ENCODE measurements at places on chromosomes 16 and 17.
A peak's percentile ranks its signal among the peaks of the same experiment; 100 is the strongest.

DNA sequence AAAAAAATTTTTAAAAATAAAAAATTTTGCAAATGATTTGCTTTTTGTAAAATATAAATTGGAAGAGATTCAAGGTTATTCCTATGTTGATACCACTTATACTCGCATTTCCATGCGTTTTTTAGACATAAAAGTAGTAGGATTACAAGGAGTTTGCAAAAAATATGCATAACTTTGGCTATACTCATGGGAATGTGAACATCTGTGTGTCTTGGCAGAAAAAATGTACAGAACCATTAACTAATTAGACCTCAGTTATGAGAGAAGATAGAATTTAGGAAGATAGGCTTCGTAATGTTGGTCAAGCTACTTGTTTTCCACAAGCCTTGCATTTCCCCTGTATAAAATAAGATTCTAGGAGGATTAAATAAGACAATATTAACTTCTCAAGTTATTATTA is 61.1 kb upstream of the VPS4A start:
- DNase-seq: no peak

DNA sequence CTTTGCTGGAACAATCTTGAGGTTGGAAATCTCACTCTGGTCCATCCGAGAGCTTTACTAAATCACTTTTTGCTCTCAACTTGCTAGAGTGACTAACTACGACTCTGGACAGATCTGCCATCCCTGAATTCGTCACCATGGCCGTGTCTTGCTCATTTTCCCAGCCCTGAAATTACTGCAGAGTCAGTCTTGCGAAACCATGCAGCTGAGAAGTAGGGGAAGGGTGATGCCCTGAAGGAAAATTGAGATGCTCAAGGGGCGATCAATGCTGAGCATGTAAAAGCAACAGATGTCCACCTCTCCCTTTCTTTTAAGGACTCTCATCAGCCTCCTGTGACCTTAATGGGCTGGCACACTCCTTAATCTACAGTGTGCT is 18.8 kb downstream of the PCTP start:
- DNase-seq: peak; percentile 69

DNA sequence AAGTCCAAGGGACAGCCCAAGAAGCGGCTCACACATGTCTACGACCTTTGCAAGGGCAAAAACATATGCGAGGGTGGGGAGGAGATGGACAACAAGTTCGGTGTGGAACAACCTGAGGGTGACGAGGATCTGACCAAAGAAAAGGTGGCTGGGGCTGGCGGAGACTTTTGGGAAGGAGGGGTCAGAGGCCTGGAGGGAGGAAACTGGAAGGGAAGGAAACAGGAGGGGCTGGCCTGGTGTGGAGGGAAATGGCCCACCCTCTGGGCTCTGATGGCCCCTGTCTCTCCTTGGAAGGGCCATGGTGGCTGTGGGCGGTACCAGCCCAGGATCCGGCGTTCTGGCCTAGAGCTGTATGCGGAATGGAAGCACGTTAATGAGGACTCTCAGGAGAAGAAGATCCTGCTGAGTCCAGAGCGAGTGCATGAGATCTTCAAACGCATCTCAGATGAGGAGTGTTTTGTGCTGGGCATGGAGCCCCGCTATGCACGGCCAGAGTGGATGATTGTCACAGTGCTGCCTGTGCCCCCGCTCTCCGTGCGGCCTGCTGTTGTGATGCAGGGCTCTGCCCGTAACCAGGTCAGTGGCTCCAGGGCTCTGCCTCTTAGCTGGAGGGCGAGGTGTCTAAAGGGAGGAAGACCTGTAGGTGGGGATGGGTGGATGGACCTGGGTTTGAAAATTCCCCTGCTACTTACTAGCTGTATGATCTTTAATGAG is 12.5 kb downstream of the POLR2A start:
- no peak for DNase-seq

DNA sequence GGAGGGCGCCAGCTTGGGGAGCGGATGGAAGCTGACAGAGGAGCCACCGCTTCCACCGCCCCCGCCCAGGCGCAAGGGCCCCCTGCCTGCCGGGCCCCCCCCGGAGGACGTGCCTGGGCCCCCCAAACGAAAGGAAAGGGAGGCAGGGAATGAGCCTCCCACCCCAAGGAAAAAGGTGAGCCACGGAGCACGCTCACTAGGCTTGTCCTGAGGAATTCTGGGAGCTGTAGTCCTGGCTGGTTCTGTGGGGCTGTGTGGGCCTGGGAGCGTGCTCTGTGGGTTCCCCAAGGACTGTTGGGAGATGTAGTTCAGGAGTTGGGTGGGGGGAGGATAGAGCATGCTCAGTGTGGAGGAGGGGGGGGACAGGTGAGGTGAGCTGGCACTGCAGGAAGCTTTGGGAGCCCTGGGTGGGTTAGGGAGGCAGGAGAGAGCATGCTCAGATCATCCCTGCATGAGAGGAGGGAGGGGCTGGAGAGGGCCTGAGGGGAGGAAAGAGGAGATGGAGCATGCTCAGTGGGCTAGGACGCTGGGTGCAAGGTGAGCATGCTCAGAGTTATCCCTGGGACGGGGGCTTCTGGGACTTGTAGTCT is 4.5 kb downstream of the FBXL19 start:
- DNase-seq: peak; percentile 83

GRCh38 chr16:88060524-88061219 is 109.4 kb downstream of the BANP start:
- DNase-seq: no peak

GRCh38 chr16:938136-938535 is 32.6 kb downstream of the LMF1 start:
- no peak for DNase-seq

- no peak for DNase-seq
Observed at GRCh38 chr17:34899643-34900291, 61.5 kb downstream of the CCT6B start.

DNA sequence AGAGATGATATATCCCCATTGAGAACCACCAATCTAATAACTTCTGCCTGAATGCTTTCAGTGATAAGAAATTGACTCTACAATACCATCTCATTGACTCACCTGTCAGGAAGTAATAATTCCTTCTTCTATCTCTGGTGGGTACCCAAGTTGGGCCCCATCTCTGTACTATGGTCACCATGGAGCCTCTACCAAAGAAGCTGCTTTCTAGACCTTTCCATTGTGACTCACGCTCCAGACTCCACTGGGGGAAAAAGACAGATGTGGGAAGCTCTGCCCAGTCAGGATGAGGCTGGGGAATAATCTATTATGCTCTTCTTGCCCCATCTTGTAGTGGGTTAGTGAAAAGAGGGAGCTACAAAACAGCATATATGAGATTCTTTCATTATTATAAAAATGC is 100.4 kb downstream of the COPRS start:
- no peak for DNase-seq

- peak; percentile 36 for DNase-seq
Observed at GRCh38 chr17:78401246-78401645, 22.8 kb downstream of the PGS1 start.

- DNase-seq: no peak
Observed at GRCh38 chr16:81528256-81528655, 83.6 kb downstream of the CMIP start.

Measured in DMS79 treated with DMSO at 0.1 percent for 48 hours (cell line).